Sigmoid colon (tissue), 7 donors: ENCODE measurements at places on chromosomes 13 and 19.
A peak's percentile ranks its signal among the peaks of the same experiment; 100 is the strongest.

- H3K4me1 ChIP-seq: peaks cover 12% of the 10 kb centered on the region
- no peaks in the 10 kb centered on the region for H3K36me3 ChIP-seq
- no peak for DNase-seq
- no peak within 1 kb of the TSS for H3K27ac ChIP-seq
Observed at GRCh38 chr13:101416181-101417042, at the start of gene NALCN. NALCN (minus strand) TSS chr13:101416508; CDS start chr13:101399126, 17,382 bp downstream.

DNA sequence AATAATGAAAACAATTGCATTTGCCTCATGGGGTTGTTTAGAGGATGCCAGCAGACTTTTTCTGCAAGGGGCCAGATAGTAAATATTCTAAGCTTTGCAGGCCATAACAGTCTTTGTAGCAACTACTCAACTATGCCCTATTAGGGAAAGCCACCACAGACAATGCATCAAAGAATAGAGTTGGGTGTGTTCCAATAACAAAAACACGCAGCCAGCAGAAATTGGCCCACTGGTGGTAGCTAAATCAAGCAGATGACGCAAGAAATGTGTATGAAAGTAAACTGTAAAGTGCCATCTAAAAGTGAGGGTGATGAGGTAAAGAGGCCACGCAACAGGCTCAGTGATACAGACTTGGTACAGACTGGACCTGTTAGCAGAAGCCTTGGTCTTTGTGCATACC lies 75.2 kb upstream of the SIAH3 start:
- H3K27ac ChIP-seq: no peak overlapping the region
- H3K4me1 ChIP-seq: peaks cover 13% of the 10 kb centered on the region

DNA sequence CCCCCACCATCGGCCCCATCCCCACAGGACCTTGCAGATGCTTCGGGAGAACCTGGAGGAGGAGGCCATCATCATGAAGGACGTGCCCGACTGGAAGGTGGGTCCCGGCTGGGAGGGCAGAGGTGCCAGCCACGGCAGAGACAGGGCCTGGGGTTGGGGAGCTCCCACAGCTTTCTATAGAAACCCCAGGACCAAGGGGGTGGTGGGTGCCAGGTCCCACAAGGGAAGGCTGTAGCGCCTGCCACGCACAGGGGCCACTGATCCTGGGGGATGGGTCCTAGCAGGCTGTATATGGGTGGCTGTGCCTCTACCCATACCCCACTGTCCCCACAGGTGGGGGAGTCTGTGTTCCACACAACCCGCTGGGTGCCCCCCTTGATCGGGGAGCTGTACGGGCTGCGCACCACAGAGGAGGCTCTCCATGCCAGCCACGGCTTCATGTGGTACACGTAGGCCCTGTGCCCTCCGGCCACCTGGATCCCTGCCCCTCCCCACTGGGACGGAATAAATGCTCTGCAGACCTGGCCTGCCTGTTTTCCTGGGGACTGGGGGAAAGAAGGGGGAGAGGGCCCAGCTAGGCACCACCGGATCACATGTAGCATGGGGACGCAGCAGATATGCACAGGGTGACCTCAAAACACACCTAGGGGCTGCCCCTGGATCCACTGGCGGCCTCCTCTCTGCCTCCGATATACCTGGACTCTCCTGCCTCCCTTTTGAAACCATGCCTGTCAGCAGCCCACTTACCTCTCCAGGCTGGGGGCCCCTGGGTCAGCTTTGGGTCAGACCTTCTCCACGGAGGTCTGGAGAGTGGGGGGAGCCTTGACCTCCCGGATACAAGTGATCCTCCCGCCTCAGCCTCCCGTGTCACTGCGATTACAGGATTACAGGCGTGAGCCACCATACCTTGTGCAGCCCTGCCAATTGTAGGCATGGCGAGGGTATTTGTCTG lies 761 bp upstream of the YJEFN3 start:
- DNase-seq: no peak
- no peaks in the 10 kb centered on the region for H3K27me3 ChIP-seq
- no peak overlapping the region for H3K27ac ChIP-seq
- no peaks in the 10 kb centered on the region for H3K4me1 ChIP-seq
- H3K36me3 ChIP-seq: peaks cover 8% of the 10 kb centered on the region
- no peak overlapping the region for H3K4me3 ChIP-seq

- DNase-seq: no peak
- H3K36me3 ChIP-seq: no peaks in the 10 kb centered on the region
- H3K4me3 ChIP-seq: no peak overlapping the region
- no peaks in the 10 kb centered on the region for H3K27me3 ChIP-seq
Observed at GRCh38 chr13:109816112-109816807, 29.9 kb upstream of the IRS2 start.

GRCh38 chr13:113863524-113864272 lies at the start of gene GAS6:
GAS6 (minus strand) TSS chr13:113864076; CDS start chr13:113863920, 156 bp downstream.
- H3K4me1 ChIP-seq: no peaks in the 10 kb centered on the region
- no peaks in the 10 kb centered on the region for H3K27me3 ChIP-seq
- DNase-seq: no peak
- H3K36me3 ChIP-seq: no peaks in the 10 kb centered on the region
- peak within 1 kb of the TSS; percentile 93 for H3K27ac ChIP-seq
- H3K4me3 ChIP-seq: peak within 1 kb of the TSS; percentile 42
